Coronary artery (tissue), 2 donors: ENCODE measurements at places on chromosomes 2 and 18.

- no peak for DNase-seq
These were observed 99.3 kb downstream of the TPO start for GRCh38 chr2:1512321-1513289.

DNA sequence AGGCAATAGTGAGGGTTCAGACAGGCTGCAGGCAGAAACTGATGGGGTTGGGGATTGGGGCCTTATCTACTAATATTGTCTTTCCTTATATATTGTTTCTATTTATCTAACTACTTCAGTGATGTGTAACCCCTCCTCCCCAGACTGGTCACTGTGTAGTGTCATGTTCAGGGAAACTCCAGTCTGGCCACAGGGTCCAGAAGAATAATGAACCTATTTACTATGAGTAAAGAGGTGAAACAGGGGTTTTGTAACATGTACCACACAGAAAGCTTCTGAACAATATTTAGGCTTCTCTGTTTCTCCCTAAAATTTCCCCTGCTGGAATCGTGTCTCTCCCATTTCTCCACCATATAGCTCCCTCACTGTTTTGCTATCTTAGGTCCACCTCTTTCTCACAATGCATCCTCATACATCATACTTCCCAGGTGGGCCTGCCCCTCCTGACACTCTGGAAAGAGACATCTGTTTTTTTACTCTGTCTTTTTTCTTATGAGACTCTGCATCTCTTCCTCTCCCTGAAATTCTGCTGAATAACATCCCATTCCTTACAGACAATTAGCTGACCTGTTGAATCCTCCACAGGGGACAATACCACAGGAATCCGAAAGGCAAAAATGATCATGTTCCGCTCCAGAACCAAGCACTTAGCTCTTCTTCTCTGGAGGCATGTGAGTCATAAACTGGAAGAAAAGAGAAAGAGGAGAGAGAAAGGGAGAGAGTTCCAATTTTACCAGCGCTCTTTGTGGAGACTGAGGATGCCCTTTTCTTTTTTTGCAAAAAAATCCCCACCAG is 154.8 kb downstream of the ZEB2 start:
- no peak for DNase-seq

GRCh38 chr2:71554028-71554705 is 100.8 kb downstream of the DYSF start:
- no peak for DNase-seq

- peak; percentile 63 for DNase-seq
These were observed 126.8 kb upstream of the HS6ST1 start for GRCh38 chr2:128445523-128445900.

DNA sequence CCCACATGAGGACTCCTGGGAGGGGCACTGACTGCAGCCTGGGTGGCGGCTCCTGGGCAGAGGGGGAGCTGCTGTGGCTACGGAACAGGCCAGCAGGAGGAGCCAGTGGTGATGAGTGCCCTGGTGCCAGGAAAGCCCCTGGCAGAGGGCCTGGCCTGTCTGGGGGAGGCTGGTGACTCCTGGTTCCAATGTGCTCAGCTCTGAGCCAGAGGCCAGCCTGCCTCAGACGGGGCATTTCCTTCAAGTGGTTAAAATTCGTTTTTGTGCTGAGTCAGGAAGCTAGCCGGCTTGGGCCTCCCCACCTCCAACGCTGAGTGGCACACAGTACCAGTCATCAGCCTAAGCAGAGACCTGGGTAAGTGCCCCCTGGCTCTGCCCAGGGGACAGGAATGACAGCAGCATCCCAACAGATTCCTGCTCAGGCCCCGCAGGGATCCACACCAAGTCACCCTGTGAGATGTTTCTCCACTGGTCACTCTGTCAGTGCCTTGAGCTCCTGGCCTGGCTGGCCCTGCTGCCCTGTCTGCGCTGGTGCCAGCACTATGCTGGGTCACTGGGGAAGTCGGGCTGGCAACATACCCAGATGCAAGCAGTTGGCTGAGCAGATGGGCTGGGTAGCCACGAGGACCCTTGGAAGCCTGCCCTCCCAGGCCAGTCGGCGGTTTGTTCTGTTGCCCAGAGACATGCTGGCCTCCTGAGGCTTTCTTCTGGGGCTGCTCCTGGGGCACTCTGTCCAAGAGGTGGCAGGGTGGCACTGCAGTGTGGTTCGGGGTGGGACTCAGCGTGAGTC is 7.1 kb upstream of the KLF11 start:
- peak; percentile 93 for DNase-seq

- no peak for DNase-seq
These were observed 25.4 kb upstream of the SLC66A3 start for GRCh38 chr2:11129598-11130449.

GRCh38 chr2:150046211-150046610 is 441.3 kb downstream of the RND3 start:
- no peak for DNase-seq

- DNase-seq: peak; percentile 78
These were observed 19.1 kb upstream of the SLC20A1 start for GRCh38 chr2:112626604-112627059.
